ENCODE measurements at places on chromosomes 7 and 10.

GRCh38 chr10:84214612-84215235 lies 10.6 kb downstream of the LRIT2 start:
- no peak for DNase-seq

GRCh38 chr10:120051671-120052070 lies 159.1 kb downstream of the SEC23IP start:
- no peak for DNase-seq

DNA sequence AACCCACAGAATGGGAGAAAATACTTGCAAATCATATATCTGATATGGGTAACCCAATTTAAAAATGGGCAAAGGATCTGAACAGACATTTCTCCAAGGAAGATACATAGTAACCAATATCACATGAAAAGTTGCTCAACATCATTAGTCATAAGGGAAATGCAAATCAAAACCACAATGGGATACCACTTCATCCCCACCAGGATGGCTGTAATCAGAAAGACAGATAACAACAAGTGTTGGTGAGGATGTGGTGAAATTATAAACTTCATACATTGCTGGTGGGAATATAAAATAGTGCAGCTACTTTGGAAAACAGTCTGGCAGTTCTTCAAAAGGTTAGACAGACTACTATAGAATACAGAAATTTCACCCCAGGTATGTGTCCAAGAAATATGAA lies 19.3 kb downstream of the AOC1 start:
- DNase-seq, result no peak

DNA sequence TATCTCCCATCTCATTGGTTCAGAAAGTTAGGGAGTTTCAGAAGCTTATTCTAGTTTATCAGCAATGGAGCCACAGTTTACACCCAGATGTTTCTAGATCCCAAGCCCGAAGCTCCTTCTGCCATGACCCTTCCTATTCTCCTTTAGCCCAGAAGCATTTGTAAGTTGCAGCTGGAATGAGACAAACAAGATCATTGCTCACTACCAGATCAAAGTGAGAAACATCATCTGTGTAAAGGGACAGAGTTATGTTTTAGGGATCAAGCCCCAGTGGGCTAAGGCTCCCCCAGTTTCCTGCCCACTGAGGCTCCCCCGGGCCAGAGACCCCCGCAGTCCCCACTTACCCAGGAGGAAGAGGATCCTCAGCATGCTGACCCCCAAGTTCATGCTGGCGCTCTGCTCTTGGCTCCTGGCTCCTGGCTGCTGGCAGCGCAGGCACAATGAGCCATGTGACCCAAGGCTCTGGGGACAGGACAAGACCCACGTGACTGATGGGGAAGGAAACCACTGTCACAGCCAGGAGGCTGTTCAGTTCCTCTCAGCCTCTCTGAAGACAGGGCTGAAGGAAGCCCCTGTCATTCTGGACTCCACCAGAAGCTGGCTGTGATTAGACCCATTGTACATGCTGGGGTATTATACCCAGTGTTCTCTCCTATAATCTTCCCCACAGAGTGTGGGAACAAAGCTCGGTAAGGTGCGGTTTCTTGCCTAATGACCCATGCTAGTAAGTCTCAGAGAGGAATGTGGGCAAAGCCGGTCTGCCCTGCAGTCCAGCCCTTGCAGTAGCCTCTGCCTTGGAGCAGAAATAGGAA lies at the start of gene TMEM273:
Gene TMEM273 (minus strand): TSS at position 442 of the 812 bp plus-strand sequence. CDS start 55 bp downstream, at position 387.
- DNase-seq, result peak; percentile 87

DNA sequence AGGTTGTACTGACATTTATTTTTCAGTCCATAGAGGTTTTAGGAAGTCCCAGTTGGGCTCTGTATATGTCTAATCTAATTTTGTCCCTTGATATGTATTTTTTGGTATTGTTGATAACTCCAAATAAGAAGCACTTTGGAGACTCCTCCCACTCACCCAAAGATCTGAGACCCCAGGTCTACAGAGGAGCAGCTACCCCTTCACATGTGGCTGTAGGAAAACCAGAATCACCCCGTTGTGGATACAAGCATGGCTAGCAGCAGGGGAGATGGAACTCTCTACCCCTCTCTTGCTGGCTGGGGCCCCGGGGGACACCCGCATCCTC lies 9.4 kb downstream of the HHEX start:
- DNase-seq, result no peak

GRCh38 chr10:11931038-11931437 lies 107.9 kb downstream of the PROSER2 start:
- no peak for DNase-seq

DNA sequence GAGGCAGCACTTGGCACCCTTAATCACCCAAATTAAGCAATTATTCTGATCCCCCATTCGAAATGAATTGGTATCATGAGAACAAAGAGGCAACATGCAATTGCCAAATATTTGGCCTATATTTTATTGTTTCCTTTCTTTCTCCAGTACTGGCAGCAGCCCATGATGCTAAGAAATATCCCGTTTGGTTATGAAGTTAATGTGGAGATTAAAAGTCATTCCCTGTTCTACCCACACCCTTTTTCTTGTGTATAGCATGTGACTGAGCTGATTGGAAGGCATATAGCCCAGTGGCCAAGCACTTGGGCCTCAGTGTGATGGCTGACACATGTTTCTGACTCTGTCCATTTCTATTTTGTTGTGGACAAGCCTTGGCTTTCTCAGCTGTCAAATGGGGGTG lies 692.3 kb upstream of the GALNT17 start:
- no peak for DNase-seq

GRCh38 chr7:45092100-45092930 lies 3.5 kb upstream of the NACAD start:
- DNase-seq, result no peak

DNA sequence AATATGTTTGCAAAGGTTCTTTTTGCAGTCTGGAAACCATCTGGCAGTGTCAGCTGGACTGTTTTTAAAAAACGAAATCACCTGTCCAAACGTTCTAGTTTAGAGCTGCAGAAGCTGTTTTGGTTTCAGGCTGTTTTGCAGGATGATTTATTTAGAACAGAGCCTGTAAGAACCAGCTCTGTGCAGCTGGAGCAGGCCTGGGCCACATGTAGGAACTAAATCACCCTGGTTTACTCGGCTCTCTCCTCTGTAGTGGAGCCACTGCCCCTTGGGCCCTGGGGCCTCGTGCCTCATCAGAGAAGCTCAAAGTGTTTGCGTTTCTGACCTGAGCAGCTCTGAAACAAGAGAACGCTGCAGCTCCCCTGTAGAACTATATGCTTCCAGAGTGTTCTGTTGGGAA lies 142.5 kb downstream of the ACTR3B start:
- no peak for DNase-seq

DNA sequence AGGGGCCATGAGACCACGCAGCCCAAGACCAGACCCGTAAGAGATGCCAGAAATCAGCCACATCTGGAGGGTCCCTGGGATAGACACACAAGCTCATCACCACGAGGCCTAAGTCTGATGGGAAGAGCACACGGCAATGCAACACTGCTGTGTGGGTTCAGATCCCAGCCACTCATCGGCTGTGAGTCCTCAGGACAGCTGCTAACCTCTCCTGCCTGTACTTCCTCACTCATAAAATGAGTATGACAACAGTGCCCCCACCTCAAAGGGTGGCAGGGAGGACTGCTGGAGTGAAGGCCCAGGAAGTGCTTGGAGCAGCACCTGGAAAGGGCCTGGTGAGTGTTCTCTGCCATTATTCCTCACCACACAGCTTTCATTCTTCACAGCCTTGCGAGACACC lies 60.9 kb downstream of the MAD1L1 start:
- DNase-seq, result no peak

DNA sequence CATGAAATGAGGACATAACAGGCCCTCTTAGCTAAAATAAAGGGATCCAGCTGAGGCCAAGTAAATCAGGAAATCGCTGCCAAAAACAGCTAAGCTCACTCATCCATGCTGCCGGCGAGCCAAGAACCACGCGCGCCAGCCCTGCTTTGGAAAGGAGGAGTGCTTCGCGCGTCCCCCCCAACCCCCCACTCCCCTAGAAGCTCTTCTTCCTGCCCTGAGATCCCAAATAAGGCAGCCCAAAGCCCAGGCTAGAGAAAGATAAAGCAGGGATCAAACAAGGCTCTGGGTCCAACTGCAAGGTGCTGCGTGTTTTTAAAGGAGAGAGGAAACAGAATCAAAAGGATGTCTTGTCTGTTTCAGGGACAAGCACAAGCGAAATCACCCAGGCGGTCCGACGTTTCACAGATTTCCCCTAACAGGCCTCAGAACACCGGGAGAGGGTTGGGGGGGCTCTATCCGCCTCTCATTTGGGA lies 168.3 kb upstream of the AUTS2 start:
- DNase-seq, result no peak

DNA sequence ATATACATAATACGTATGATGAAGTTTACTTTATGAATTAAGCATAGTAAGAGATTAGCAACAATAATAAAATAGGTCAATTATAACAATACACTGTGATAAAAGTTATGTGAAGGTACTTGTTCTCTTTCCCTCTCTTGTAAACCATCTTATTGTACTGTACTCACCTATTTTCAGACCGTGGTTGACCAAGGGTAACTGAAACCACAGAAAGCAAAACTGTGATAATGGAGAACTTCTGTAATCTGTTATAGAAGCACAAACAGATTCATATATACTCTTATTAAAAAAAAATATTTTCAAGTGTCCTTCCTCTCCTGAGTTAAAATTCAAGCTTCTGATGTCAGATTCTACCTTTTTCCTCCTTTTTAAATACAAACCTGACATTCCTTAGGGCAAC lies 1247.8 kb upstream of the SORCS1 start:
- DNase-seq, result no peak

- DNase-seq, result no peak
These were observed 57.8 kb upstream of the PCGF5 start for GRCh38 chr10:91162495-91163268.

DNA sequence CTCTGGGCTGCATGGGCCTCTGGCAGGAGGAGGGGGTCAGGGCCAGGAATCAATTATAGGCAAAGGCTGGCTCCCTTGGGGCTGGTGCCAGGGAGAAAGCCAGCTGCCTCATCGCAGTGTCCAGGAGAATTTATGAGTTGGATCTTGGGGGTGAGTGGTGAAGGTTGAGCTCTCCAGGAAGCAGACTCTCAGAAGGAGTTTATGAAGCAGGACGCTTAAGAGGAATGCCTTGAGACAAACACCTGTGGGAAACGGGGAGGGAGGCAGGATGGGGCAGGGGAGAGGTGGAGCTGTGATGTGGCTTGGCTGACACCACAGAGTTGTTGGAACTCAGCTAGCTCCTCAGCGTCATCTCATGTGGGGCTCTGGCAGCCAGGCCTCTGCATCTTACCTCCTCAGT lies 428.5 kb downstream of the RPS24 start:
- no peak for DNase-seq

- no peak for DNase-seq
These were observed 60.3 kb downstream of the SLC16A12 start for GRCh38 chr10:89475125-89475524.

DNA sequence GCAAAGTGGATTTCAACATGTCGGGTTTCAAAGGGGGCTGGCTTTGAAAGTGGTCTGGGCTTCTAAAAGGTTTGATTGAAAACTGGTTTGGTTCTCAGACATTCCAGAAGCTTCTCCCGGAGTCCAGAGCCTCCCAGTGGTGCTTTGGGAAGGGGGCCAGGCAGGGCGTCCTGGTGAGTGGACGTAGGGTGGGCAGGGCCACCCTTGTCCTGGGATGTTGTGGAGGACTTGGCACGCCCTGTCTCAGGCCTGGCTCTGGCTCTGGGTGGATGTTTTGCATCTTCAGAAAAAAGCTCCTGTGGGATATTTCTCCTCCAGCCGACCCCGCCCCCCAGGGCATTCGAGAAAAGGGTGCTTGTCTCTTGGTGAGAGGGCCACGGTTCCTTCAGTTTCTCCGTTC lies 31.2 kb downstream of the GRIFIN start:
- no peak for DNase-seq

- no peak for DNase-seq
These were observed 246.7 kb downstream of the KLF6 start for GRCh38 chr10:3538291-3538655.

DNA sequence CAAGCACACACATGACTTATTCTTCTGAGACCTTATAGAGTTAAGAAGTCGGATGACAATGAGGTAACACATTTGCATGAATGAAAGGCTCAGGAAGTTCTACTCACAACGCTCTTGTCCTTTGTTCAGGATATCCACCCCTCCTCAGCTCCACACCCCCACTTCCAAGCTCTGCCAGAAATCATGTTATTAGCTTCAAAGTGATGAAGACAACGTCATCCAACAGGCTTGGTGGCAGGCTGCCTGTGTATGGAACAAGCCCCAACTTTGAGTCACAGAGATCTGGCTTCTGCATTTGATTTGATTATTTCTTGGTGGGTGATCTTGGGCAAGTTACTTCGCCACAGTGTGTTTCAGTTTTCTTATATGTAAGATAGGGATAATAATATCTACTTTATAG lies 12.4 kb upstream of the BMPER start:
- no peak for DNase-seq

DNA sequence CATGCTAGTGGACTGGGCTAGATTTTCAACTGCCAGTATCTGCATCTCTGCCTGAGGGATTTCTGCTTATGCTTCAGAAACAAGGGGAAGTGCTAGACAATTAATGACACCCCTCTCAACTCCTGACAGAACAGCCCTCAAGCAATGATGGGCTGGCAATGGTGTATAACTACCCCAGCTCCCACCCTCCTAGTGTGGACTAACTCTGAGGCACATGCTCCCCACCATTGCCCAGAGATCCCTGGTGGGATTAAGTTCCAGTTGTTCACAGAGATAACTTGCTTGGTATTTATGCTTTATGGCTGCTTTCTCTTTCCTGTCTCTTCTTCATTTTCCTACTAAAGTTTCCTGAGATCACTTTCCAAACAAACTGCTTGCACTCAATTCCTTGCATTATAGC lies 113.5 kb downstream of the RPS24 start:
- no peak for DNase-seq

GRCh38 chr7:52017802-52018679 lies 701.4 kb upstream of the COBL start:
- no peak for DNase-seq

GRCh38 chr7:23315366-23315765 lies 16.2 kb downstream of the MALSU1 start:
- DNase-seq, result no peak

GRCh38 chr10:31374146-31374696 lies 55.2 kb downstream of the ZEB1 start:
- DNase-seq, result no peak

GRCh38 chr7:128456255-128456725 lies 612 bp downstream of the HILPDA start:
- no peak for DNase-seq

DNA sequence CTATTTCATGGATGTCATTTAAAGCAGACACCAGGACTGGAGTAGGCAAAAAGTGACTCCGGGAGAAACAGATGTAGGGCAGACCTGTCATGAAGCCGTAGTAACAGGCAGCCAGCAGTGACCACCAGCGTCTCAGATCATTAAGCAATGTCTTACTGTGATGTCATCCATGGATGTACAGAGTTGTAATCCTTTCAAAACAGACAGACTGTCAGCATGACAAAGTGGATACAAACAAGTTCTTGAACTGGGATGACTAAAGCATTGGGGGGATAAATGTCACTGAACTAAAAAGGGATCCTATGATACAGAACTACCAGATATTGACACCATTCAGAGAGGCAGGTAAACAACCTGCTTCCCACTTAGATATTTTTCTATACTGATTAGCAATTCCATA lies 675.5 kb downstream of the PARD3 start:
- no peak for DNase-seq

- DNase-seq, result no peak
These were observed 3.5 kb downstream of the FASTK start for GRCh38 chr7:151076863-151077704.

GRCh38 chr7:44375236-44375699 lies 49.9 kb upstream of the CAMK2B start:
- DNase-seq, result no peak
